ENCODE measurements at places on chromosomes 3 and 15.

DNA sequence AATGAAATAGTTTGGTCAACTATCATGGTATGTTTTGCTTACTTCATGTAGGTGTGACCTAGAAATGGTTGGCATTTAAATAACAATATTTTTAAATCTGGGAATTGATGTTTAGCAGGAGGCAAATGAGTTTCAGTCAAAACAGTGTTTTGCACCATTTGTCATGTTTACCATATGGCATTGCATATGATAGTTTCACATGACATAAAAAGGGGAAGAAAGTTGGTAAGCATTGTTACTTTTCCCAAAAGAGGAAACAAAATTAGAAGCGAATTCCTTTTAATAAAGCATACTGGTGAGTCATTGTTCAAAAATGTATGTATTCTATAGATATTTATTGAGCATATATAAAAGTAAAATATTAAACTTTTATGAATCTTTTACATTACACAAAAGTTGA, 2.3 kb downstream of the RNF13 start:
- no peak for DNase-seq

DNA sequence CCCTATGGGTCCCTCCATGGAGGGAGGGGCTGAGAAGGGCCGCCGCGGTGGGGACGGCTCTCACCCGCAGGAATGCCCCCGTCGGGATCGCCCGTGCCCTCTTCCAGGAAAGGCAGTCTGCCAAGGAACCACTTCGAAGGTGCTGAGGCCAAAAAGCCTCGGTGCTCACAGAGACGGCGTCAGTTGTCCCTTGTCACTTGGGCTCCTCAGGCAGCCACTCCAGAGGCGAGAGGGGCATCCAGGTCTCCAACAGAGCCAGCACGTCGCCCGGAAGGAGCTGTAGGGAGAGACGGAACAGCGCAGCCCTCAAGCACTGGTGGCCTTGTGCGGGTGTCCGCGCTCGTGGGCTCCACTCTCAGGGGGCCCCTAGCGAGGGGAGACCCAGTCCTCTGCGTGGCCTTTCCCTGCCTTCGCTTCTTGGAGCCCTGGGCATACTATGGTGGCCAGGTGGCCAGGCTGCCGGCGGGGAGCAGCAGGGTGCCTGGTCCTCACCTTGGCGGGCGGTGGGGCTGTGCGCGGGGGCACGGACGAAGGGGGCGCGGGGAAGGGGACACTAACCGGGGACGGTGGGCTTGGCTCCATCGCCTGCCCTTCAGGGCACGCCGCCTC, 994 bp downstream of the MESP1 start:
- no peak for DNase-seq

DNA sequence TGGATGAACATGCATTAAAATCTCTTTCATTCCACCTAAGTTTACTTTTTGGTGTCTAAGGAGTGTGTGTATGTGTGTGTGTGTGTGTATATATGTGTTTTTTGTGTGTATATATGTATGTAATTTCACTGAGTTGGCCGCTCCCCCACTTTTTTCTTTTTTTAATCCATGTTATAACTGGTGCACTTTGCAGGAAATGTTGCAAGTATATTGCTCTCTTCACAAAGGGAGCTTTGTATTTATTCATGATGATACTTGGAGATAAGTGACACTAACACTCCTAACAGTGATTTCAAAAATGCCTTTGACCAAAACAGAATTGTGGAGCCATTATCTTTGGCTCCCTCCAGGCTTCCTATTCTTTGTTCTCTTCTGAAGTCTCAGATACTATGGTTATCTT, 95.8 kb downstream of the FNDC3B start:
- DNase-seq = no peak

DNA sequence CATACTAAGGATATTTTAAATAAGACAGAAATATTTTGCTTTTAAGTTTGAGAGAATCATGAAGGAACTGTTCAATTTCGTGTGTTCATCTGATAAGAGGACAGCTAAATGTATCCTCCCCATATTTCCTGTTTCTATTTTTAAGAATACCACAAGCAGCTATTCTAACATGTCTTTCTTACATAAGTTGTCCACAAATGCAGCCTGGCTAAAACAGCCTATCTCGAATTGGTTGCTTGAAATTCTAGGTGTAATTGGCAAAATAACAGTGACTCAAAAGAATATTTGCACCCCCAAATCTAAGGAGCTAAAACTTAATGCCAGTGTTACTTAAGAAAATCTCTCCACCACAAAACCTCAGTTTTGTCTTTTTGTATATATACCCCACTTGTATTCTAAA, 35.0 kb downstream of the BTLA start:
- no peak for DNase-seq

GRCh38 chr15:55589287-55589686, 1.1 kb upstream of the PYGO1 start:
- no peak for DNase-seq

- no peak for DNase-seq
Measured at GRCh38 chr3:25074149-25074548, 353.9 kb upstream of the RARB start.

DNA sequence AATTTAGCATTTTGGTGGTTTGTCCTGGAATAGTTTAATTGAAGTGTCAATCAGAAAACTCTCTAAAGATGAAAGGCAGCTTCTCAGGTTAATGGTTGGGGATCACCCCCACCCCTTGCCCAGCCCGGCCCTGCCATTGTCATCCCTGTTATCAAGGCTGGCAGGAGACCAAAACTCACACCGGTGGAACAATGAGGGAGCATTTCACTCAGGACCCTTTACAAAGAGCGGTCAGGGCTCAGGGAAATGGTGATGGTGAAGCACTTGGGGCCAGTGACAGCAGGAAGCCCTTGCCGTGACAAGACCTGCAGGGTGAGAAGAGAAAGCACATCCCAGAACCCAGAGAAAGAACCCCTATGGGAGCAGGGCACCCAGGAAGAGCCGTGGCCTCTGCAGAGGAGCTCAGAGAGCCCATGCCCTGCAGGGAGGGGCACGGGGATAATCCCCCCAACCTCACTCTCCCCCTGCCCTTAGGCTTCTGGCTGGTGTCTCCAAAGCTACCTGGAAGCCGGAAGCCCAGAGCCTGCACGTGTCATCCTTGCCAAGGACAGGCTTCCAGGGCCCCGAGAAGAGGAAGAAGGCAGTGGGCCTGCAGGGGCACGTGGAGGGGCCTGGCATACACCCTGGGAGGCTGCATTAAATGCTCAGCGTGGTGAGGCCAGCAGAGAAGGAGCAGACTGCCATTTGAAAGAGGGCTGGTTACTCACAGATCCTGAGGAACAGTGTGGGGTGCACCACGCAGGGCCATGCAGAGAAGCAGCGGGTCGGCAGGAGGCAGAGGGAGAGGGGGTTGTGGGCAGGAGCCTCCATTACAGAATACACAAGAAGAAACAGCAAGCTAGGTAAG, 80.6 kb upstream of the PRR20G start:
- no peak for DNase-seq

DNA sequence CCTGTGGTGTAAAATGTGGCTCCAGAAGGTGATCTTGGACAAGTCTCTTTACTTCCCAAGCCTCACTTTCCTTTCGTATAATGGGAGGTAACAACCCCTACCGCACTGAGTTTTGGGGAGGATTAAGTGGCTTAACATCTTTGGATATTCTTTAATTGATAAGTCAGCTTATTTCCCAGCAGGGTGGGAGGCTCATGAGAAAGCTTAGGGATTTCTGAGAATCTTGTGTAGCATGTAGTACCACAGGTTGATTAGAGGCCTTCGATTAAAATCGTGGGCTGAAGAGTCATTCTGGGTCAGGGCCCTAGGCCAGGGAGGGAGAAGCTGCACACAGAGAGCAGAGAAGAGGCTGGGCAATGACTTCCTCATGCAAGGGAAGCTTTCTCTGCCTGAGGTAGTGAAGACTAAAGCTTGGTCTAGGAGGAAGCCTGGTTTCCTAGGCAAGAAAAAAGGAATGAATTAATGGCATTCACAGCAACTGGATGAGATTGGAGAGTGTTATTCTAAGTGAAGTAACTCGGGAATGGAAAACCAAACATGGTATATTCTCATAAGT, 1.5 kb upstream of the NMNAT3 start:
- no peak for DNase-seq

GRCh38 chr15:74129586-74130154, 716 bp upstream of the ISLR2 start:
- DNase-seq = no peak

DNA sequence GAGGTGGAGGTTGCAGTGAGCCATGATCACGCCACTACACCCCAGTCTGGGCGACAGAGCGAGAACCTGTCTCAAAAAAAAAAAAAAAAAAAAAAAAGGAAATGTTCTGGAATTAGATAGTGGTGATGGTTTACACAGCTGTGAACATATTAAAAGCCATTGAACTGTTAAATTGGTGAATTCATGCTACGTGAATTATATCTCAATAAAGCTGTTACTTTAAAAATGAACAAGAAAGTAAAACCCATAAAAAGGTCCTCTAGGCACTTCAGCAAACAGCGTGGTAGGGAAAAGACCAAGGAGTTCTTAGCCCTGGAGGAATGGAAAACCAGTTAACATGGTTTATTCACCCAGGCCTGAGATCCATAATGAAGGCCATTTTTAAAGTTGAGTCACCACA, 180.1 kb downstream of the ATG7 start:
- no peak for DNase-seq

All from cortex of kidney (tissue), 1 donor.